ENCODE measurements at places on chromosomes 5 and 9.

- no peak for DNase-seq
Observed at GRCh38 chr5:147617711-147618350, 108.0 kb upstream of the DPYSL3 start.

DNA sequence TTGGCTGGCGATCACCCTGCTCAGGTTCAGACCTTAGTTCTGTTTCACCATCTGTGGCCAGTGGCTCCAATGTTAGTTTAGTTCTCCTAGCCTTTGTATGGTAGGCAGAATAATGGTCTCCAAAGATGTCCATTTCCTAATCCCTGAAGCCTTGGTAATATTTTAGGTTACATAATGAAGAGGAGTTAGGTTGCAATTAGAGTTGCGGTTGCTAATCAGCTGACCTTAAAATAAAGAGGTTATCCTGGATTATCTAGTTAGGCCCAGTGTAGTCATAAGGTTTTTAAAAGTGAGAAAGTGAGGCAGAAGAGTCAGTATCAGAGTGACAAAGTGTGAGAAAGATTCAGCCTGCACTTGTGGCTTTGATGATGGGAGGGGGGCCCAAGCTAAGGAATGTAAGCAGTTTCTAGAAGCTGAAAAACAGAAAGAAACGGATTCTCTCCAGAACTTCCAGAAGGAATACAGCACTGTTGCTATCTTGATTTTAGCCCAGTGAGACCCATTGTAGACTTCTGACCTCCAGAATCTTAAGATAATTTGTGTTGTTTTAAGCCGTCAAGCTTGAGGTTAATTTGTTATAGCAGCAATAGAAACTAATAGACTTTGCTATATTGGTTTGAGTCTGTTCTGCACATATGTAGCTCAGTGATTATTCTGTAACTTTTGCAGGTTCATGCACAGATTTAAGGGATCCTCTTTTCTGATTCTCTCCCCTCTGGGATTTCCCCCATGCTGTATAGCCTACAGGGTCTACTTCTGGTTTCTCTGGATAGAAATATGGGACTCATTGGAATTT, 21.6 kb downstream of the LNPEP start:
- no peak for DNase-seq

DNA sequence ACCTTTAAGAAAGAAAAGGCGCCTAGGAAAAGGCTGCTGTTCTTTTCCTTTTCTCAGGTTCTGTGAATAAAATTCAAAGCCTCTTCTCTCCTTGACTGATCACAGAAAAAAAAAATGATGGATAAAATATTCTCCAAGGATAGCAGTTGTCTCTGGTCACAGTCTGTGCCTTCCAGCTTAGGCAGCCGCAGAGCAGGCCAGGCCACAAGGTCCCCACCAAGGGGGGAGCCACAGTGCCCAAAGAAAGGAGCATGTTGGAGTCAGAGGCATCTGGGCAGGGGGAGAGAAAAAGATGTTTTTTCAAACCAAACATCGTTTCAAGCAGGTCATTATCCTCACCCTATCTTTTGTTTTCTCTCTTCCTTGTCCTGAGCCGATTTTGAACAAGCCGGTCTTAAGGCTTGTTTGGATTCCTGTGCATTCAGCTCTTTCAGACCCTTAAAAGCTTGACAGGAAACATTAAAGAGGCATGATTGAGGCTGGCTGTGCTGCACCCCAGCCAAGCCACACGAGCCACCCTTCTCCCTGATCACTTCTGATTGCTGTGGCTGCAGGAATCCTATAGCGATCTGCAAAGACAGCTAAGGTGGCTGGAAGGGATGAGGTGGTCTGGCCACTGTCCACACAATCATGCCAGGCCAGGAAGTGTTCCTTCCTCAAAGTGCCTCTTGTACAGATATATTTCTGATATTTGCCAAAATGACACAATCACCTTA, 284.6 kb upstream of the TLE4 start:
- DNase-seq, result no peak

DNA sequence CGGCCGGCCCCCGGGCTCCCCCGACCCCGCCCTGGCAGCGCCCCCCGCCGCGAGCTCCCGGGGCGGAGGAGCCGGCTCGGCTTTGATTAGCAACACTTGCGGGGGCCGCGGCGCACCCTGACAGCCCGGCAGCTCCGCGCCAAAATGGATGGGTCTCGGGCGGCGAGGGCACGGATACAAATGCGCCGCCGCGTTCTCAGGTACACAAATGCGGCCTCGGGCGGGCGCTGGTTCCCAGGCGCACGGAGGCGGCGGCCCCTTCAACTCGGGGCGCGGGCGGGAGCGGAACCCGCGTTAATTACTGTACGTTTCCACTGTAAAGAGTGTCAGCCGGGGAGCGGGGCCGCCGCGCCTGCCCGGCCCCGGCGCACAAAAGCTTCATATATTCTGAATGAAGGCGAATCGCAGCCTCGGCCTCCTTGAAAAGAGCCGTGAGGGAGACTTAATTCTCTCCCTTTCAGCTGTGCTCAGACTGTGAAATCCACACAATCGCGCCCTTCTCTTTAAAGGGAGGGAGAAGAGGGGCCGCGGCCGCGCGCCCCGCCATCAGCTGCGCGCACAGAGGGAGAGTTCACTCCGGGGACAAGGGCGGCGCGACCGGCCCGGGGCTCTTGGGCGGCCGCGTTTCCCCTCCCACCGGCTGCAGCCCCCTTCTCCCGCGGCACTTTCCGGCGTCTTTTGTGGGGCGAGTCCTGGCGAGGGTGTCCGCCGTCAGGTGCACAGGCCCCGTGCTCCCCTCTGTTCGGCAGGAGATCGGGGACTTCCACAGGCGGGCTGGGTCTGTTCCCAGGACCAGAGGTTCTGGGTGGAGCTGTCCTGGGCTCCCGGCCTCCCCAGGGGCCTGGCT, 27.0 kb downstream of the MSX2 start:
- DNase-seq, result no peak

DNA sequence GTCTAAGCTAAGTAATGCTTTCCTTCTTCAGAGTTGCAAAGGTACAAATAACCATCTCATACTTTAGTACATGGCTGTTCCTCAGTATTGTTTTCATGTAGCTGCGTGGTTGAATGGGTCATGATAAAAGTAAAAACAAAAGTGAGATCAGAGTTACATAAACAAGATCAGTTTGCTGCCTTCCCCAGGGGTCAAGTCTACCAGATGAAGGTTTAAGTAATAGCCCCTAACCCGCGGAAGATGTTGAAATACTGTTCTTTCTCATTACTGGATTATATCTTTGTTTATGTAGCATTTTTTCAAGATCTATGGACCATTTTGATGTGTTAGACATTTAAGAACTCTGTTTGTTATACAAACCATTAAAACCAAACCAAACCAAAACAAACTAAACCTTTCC, 34.1 kb upstream of the ARRDC3 start:
- DNase-seq, result no peak
